NCI-H1930 (cell line): ENCODE measurements at places on chromosomes 3 and 15.

- DNase-seq = no peak
Observed at GRCh38 chr3:120048355-120049041, 45.7 kb downstream of the GSK3B start.

DNA sequence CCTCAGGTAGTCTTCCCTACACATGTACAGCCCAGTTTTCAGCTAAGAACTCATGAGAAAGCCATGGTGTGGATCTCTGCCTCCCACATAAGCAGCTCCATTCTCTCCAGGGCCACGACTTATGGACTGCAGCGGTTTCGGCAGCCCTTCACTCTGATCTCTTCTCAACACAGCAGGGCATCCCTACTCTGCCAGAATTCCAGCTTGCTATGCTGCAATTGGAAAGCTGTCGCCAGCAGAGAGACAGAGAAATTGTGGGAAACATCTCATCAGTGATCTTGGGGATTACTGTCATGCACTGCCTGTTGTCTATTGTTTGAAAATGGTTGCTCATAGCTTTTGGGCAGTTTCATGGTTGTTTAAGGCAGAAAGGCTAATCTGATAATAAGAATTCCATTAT lies 11.9 kb upstream of the BLM start:
- DNase-seq = no peak

DNA sequence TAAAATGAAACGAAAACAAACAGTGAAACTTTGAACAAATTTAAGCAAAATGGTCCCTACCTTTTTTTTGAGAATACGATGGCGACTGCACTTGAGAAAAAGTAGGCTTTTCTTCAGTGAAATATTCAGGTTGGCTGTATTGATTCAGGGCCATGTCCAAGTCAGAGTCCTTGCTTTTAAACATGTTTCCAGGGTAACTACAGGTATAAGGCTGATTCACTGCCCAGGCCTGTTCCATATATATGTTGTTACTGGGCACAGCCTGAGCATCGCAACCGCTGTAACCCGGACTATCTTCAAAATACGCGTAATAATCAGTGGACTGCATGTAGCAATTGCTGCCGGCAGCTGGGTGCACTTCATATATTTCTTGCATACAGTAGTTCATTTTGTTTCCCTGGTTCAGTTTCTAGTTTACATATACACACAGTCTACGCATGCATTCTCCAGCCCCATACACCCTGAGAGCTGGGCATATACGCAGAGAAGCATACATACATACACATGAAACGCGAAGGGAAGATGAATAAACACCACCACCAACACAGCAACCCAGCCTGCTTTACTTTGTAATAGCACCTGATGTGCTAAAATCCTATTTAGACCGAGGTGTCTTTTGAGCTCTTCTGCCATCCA lies 220.0 kb downstream of the NR1D2 start:
- no peak for DNase-seq

- DNase-seq = no peak
Observed at GRCh38 chr15:74960995-74961588, 4.5 kb upstream of the RPP25 start.

DNA sequence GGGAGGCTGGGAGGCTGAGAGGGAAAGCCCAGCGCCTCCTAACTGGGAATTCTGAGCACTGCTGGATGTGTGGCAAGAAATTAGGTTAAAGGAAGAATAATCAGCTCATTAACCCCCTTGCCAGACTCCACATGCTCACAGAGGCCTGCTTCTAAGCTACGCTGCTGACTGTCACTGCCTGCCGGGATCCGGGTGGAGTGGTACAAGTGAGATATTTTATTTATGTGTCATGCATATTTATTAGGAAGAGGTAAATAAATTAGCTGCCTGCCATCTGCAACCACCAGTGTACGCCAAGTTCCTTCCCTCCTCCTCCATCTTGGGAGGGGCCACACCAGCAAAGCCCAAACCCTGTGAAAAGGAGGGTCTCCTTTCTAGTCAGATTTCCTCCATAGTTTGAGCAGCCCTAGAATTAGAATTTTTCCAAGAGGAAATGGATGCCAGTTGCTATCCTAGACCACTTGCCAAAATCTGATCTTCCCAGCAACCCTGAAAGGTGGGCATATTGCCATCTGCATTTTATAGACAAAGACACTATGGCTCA lies 43.5 kb upstream of the GRIP2 start:
- no peak for DNase-seq

- no peak for DNase-seq
Observed at GRCh38 chr3:63050548-63051177, 175.4 kb upstream of the CADPS start.

- no peak for DNase-seq
Observed at GRCh38 chr3:20808864-20809263, 622.9 kb upstream of the SGO1 start.

GRCh38 chr3:24492971-24493551 lies 1.6 kb downstream of the THRB start:
- DNase-seq = no peak

DNA sequence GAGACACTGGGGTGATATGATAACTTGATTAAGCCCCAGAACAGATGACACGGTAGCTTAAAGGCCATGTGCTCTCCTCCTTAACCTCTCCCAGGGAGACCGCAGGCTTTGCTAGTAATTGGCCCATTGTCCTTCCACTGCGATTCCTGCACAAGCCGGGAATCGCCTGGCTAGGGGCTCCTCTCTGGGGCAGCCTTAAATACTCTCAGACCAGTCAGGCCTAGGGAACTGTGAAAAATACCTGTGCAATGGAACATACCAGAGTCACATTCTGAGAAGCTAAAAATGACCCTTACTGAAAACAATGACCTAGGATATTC lies 56.3 kb downstream of the CPN2 start:
- DNase-seq = no peak

DNA sequence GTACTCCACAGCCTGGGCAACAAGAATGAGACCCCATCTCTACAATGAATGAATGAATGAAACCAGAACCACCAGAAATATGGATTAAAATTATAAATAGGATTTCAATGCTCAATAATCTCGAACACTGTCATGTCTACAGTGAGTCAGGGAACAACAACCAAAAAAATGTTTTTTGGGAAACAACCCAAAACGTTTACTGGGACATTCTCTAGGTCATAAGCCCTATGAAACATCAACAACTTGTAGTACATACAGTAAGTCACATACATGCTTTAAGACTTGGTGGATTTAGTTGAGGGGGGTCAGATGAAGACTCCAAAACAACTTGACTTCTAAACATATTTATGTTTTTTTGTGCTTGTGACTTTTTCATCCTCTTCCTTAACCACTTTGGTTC lies 511.2 kb downstream of the FOXP1 start:
- no peak for DNase-seq

GRCh38 chr3:167116120-167116922 lies 263.8 kb downstream of the ZBBX start:
- DNase-seq = no peak

GRCh38 chr3:58924578-58924977 lies 125.2 kb downstream of the CFAP20DC start:
- DNase-seq = no peak
